NCI-H774 (cell line): ENCODE measurements at places on chromosomes 4 and X.

- no peak for DNase-seq
These were observed 22.0 kb downstream of the FAM133A start for GRCh38 chrX:93695981-93696380.

- DNase-seq = no peak
These were observed 12.1 kb downstream of the APLN start for GRCh38 chrX:129642641-129643040.

- DNase-seq = no peak
These were observed 19.7 kb downstream of the NOP14 start for GRCh38 chr4:2943364-2944090.

GRCh38 chr4:78747475-78747922 lies 28.7 kb upstream of the BMP2K start:
- DNase-seq = no peak

DNA sequence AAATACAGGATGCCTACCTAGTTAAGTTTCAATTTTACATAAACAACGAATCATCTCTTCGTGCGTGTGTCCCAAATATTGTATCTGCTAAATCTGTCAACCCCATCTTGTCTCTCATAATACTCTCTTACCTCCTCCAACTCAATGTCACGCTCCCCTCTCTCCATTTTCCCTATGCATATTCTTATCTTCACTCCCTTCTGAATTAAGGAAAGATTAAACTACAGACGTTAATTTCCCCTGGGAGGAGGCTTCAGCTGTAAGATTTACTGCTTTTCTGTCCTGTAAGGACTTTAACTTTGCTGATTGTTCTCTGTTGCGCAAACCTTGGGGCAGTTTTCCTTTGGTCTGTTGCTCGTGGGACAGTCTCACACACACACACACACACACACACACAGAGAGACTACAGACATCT lies 455 bp upstream of the ABCB7 start:
- DNase-seq = no peak

GRCh38 chr4:108450236-108450898 lies 170.0 kb upstream of the RPL34 start:
- DNase-seq = no peak

DNA sequence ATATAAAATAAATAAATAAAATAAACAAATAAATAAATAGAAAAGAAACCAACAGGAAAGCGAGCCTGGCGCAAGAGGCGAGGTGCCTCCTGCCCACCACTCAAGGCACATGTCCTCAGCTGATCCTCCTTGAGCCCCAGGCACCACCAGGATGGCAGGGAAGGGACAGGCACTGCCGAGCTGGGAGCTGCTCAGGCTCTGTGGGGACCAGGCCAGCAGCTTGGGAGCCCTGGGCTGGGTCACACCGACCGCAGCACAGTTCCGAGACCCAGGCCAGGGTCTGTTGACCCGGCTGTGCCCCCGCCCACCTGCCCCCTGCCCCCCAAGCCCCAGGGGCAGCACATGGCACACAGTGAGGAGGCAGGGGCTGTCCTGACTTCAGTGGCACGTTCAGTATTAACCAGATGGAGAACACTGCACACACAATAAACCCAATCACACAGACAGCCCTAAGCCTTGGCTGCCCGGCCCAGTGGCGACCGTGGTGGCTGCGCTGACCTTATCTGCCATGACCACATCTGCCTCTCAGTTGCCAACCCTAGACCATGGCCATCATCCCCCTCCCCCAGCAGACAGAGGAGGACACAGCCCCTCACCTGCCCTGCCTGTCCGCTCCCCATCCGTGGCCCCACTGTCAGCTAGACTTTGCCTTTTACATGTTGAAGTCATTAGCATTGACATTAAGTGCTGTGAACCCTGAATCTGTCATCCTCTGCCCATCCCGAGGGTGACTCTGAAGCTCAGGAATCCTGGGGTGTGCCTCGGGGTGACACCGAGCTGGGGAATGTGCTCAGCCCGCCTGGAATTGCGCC lies 2.9 kb upstream of the TREX2 start:
- DNase-seq = no peak

DNA sequence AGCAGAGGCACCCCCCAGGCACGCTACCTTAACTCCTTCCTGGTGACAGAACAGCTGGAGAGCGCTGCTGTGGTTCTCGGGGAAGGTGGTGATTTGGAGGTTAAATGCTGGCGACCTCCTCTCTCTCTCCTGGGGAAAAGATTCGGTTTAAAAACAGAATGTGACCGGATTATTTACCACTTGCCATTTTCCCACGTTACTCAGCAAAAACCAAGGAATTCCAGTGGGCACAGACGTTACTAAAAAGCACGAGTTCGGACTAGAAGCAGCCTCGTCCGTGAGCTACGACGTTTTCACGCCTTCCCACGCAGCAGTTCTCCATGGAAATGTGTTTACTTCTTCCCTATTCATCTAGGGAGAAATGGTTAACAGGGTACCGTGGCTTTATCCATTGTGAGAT lies 32.3 kb upstream of the C4orf50 start:
- no peak for DNase-seq

GRCh38 chr4:4763822-4764557 lies 95.5 kb upstream of the MSX1 start:
- DNase-seq = peak; percentile 5

DNA sequence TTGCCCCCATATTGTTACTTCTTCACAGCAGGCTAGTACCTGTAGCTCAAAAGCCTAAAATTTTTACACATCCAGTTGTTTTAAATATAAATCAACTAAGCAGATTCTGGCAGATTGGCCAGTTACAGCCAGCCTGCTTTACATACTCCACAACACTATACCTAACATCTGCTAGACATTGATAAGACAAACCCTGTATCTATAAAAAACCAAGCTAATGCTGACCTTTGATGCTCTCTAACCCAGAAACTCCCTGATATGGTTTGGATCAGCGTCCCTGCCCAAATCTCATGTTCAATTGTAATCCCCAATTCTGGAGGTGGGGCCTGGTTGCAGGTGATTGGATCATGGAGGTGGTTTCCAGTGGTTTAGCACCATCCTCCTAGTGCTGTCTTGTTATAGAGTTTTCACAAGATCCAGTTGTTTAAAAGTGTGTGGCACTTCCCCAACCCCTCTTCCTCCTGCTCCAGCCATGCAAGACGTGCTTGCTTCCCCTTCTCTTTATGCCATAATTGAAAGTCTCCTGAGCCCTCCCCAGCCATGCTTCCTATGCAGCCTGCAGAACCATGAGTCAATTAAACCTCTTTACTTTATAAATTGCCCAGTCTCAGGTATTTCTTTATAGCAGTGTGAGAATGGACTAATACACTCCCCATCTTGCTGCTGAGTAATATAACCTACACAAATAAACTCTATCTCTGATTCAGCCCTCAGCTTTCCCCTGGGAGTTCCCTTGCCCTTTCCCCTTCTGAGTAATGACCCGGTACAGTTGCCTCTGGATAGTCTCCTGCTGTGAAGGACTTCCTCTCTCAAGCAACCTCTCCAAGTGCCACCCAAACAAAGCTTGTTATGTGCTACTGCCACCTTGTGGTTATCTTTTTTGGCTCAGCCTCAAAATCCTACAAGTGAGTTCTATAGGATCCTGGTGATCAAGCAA lies 39.6 kb downstream of the ZCCHC13 start:
- peak; percentile 53 for DNase-seq

GRCh38 chrX:102154900-102155805 lies 624 bp downstream of the BEX5 start:
- no peak for DNase-seq

- no peak for DNase-seq
These were observed 30.3 kb downstream of the NSDHL start for GRCh38 chrX:152861116-152861515.

- no peak for DNase-seq
These were observed 342.8 kb upstream of the F9 start for GRCh38 chrX:139187738-139188137.

GRCh38 chr4:183435803-183436202 lies 8.6 kb upstream of the CDKN2AIP start:
- DNase-seq = no peak

DNA sequence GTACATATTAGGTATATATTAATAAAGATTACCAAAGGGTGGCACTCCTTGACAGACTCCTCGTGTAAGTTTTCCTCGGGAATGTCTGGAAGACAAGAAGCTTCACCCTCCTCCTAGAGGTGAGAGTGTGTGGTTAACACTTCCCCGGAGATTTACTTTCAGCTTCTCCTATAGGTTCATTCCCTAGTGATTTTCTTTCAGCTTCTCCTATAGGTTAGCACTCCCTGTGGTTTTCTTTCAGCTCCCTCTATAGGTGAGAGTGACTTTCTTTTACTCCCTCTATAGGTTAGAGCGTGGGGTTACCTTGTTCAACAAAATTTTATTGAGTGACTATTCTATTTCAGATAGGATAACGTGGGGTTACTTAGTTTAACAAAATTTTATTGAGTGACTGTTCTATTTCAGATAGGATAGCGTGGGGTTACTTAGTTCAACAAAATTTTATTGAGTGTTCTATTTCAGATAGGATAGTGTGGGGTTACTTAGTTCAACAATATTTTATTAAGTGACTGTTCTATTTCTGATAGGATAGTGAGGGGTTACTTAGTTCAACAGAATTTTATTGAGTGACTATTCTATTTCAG lies 106.0 kb upstream of the PLAC1 start:
- no peak for DNase-seq

GRCh38 chr4:151296227-151296626 lies 19.3 kb downstream of the PRSS48 start:
- DNase-seq = no peak

DNA sequence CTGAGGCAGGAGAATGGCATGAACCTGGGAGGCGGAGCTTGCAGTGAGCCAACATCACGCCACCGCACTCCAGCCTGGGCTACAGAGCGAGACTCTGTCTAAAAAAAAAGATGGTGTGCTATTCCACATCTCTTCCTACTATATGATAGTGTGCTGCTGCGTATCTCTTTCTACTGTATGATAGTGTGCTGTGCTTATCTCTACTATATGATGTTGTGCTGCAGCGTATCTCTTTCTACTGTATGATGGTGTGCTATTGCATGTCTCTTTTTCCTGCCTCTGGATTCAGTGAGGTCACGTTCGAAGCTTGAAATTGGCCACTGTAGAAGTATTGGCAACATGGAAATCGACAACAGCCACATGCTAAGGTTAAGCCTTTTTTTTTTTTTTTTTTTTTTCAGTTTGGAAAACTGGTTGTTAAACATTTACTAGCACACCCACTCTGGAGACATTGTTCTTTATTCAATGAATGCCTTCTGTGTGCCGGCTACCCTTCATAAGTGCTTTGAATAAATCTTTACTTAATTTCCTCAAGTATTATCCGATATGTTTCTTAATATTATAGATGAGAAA lies 31.0 kb downstream of the ARFIP1 start:
- no peak for DNase-seq

DNA sequence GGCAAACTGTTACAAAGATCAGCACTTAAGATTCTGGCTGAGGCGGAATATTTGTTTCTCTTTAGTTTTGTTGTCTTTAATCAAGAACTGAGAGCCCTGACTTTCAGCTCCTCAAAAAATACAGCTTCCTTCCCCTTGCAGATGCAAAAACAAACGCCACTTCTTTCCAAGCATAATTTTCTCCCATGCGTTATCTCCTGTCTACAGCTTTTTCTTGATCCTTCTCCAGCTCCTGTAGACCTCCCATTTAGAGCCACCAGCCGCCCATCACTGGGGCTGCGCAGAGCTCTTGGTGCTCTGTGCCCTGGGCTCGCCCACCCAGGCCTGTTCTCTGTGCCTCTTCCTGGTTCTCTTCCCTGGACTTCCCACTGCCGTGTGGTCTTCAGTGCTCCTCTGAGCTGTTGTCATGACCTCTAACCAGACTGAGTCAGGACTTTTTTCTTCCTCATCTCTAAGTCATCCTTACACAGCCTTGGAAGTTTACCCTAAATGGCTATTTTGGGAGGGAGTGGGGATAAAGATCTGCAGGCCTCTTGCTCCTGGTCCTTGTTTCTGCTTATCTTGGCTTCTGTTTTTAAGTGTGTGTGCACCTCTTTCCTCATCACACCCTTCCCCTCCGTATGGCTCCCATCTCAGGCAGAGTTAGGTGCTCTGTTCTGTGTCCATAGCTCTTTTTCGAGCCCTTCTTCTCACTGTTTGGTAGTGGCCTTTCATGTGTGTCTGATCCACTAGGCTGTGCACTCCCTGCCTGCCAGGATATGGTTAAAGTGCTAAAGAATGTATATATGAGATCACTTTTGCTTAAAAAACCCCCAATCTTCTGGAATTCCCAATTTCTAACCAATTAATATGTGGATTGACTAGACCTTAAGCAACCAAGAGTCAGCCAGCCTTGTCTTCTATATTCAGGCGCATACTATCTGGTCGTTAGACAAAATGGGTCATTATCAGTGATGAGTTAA lies 122.5 kb downstream of the PTTG2 start:
- no peak for DNase-seq

DNA sequence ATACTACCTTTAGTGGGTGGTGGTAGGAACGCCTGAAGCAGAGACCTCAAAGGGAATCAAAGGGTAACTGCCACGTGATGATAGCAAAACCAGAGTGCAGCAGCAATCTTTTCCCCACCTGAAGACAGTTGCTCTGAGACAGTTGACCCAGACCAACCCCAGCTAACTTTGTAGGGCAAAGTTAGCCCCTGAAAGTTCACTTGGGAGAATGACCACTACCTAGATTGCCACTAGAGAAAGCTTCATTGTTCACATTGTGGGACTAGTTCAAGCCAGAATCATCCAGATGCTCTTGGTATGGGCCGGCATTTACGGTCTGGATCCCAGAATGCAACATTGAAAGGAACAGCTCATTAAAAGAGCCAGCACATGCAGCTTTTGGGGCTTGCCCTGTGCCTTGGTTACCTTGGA lies 4.1 kb downstream of the SEPTIN6 start:
- no peak for DNase-seq

DNA sequence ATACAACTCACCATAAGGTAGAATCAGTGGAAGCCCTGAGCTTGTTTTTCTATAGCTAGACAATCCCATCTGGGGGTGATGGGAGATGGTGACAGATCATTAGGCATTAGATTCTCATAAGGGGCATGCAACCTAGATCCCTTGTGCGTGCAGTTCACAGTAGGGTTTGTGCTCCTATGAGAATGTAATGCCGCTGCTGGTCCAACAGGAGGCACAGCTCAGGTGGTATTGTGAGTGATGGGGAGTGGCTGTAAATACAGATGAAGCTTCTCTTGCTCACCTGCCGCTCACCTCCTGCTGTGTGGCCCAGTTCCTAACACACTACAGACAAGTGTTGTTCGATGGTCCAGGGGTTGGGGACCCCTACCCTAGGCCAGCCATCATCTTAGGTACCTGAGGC lies 5.9 kb upstream of the GATB start:
- no peak for DNase-seq

- DNase-seq = no peak
These were observed 1136.6 kb downstream of the FAT4 start for GRCh38 chr4:126451237-126451873.
